ENCODE measurements at places on chromosomes 2 and 18.

GRCh38 chr2:133286326-133286922, 281.8 kb downstream of the NCKAP5 start:
- no peak for DNase-seq

DNA sequence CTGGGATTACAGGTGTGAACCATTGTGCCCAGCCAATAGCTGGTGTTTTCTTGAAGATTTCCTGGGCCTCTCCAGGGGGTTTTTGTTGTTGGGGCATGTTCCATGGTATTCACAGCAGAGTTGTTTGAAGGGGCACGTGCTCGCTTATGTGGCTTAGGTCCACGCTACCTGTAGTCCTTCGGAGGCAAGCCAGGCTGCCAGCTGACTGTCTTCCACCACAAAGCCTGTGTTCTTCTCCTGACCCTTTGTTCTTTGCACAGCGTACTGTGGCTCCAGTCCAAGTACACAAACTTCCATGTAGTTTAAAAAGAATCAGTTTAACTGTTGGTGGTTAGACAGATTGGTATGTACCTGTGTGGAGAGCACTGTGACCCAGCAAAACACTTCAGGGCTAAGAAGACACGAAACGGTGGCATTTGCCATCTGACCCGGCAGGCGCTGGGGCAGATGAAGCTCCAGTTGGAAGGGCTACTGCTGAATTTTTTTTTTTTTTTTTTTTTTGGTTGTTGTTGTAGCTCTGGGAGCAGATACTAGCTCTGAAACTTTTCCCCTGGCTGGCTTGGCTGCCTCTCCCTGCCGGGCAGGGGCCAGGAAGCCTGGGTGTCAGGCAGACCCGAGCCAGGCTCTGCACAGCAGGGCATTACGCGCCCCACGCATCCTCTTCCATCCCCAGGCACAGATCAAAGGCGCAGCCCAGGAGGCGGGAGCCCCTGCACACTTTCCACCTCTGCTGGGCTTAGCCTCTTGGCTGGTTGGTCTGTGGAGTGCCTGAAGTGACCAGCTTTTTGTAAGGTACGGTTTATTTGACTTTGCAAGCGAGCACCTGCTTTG, 5.7 kb downstream of the GREB1 start:
- DNase-seq = no peak

GRCh38 chr2:185374878-185375277, 363.7 kb upstream of the FSIP2 start:
- DNase-seq = no peak

GRCh38 chr2:211611061-211611518, 927.5 kb downstream of the ERBB4 start:
- no peak for DNase-seq

DNA sequence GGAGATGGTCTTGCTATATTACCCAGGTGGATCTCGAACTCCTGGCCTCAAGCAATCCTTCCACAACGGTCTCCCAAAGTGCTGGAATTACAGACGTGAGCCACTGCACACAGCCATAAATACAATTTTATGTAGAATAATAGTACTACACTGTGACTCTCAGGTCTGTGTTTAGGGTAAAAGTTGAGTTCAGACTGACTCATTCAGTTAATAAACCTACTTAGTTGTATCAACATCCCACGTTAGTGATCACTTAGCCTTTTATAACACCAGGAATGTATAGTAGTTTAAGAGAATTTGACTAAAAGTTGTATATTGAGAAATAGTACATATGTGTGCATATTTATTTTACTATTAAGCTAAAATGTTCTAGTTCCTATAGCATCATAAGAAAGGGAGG, 237.5 kb downstream of the PHLPP1 start:
- no peak for DNase-seq

GRCh38 chr2:38450509-38450908, 73.4 kb upstream of the ATL2 start:
- no peak for DNase-seq
